ENCODE measurements at places on chromosomes 1 and 21. TPM values are rescaled to one million over a fixed set of nuclear protein-coding genes. Genes with fewer than 3 reads are reported as not detected.

Gene NBL1
- 34.1 TPM for total RNA-seq

Gene NBPF10
- 0.65 TPM for total RNA-seq

Gene TRIM63
- not detected for total RNA-seq

Gene PPIAL4G
- not detected for total RNA-seq

Gene PIGR
- total RNA-seq: not detected

Gene SELL
- total RNA-seq: 0.65 TPM

Gene KANK4
- not detected for total RNA-seq

Gene WNT3A
- total RNA-seq: not detected

Gene FAAH
- total RNA-seq: 2.1 TPM

Gene SLC35F3
- total RNA-seq: not detected

Gene NRIP1
- 21.4 TPM for total RNA-seq

Gene CCDC17
- total RNA-seq: 0.65 TPM

Gene KLF17
- not detected for total RNA-seq

Gene TIE1
- 536 TPM for total RNA-seq

Gene MGST3
- total RNA-seq: 156 TPM

Gene HES4
- total RNA-seq: 109 TPM

Gene KRTAP19-3
- total RNA-seq: not detected

Gene ACTL8
- under 0.01 TPM for total RNA-seq

Gene AGT
- total RNA-seq: not detected

Gene HUNK
- not detected for total RNA-seq

Gene ITGB2
- under 0.01 TPM for total RNA-seq
